ENCODE measurements at places on chromosomes 3 and 15.

- DNase-seq = peak; percentile 78
Measured at GRCh38 chr3:121660356-121661171, at the start of gene HCLS1. HCLS1 (minus strand) TSS chr3:121660903; CDS start chr3:121658347, 2,556 bp downstream.

DNA sequence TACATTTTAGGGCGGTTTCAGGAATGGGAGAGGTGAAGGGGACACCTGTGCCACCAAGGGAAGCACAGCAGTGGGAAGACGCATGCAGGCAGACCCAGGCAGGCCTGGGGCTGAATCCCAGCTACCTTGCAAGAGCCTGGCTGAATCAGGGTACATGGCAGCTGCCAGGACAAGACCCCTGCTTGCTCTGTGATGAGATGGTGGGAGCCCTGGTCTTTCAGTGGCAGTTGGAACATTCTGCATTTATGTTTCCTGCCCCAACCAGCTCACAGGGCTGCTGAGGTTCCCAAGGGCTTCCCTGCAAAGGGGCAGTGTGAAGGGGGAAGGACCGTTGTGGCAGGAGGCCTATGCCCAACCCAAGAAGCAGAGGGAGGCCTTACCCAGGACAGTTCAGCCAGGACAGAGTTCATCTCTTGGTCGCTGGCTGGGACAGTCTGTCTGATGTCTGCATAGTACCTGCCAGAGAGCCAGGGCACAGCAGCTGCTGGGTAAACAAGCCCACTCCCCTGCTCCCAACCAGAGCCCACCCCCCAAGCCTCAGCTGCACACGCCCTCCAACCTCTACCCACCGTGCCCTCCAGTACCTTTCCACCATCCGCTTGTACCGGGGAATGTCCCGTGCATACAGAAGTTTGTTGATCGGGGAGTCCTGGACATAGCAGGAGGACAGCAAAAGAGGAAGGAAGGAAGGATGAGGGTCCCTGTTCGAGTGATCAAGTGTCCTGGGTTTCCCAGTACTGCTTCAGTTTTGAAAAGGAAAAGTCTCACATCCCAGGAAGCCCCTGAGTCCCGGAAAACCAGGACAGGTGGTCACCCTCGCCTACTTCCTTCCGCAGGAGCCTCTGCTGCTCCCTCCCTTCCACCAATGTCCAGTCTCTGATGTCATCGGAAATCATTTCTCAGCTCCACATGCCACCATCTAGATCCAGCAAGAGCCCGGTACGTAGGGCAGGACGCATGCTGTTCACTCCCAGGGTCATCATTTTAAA lies 23.1 kb downstream of the PLXNB1 start:
- no peak for DNase-seq

DNA sequence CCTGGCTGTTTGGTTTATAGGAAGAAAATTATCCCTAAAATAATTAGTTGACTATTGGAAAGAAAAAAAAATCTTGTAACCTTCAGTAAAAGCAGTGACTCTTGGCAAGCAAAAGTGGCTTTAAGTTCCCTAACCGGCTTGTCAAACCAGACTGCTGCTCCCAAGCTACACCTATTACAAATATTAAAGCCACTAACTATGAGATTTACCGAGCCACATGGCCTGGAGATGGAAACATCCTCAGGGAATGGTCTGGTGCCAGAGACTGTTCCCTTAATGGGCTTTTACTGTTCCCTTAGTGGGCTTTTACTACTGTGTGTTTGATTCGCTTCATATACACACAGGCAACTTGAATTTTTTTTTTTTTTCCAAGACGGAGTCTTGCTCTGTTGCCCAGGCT lies 35.9 kb upstream of the ZNF774 start:
- no peak for DNase-seq

DNA sequence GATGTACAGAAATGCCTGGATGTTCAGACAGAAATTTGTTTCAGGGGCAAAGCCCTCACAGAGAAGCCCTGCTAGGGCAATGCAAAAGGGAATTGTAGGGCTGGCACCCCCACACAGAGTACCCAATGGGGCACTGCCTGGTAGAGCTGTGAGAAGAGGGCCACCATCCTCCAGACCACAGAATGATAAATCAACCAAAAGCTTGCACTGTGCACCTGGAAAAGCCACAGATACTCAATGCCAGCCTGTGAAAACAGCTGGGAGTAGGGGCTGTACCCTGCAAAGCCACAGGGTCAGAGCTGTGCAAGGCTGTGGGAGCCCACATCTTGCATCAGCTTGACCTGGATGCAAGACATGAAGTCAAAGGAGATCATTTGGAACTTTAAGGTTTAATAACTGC lies 477.9 kb upstream of the NECTIN3 start:
- no peak for DNase-seq

DNA sequence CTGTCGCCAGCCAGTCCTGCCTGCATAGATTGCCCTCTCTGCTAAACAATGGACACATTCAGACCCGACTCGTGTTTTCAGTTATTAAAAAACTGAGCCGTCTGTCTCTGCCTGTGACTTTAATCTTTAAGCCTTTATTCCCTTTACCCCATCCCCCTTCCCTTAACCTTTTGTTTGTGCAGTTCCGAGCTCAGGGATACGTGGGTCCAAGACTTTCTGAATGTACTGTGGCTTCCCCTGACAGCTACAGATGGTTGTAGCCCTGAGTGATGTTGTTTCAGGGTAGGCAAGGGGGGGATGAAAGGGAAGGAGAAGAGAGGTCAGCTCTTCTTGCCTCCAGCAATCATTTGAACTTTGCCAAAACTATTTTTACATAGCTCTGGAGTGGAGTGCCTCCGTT lies 44.6 kb downstream of the EEFSEC start:
- no peak for DNase-seq

DNA sequence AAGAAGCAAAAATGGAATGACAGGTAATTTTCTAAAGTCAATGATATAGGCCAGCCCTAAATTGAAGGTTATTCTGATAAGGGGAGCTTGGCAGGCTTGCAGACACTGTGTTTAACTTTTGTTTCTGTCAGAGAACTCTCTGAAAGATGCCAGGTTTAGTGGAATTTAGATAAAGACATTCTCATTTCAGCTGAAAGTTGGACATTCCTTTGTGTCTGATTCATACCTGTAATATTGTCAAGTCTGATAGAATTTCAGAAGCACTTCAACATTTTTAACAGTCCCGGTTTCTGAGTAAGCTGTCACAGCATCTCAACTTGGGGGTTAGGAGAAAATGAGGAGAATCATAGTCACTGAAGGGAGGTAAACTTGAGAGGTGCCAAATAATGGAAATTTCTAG lies 84.0 kb downstream of the DIPK2A start:
- DNase-seq = no peak

DNA sequence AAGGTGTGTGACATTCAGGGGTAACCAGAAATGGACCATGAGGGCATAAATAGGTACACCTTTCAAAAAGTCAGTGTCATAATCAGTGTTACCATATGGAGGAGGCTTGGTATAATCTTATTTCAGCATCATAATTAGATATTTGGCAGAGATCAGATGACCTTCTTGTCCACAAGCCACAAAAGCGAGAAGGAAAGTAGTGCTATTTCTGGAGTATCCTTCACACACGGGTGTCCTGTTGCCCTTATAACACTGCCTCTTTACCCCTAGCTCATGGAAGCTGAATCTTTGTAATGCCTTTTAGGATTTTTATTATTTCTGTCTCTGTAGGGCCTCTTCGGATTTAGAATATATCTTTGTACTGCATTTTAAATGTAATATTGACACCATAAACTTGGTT lies 132.8 kb downstream of the LRIG1 start:
- no peak for DNase-seq

DNA sequence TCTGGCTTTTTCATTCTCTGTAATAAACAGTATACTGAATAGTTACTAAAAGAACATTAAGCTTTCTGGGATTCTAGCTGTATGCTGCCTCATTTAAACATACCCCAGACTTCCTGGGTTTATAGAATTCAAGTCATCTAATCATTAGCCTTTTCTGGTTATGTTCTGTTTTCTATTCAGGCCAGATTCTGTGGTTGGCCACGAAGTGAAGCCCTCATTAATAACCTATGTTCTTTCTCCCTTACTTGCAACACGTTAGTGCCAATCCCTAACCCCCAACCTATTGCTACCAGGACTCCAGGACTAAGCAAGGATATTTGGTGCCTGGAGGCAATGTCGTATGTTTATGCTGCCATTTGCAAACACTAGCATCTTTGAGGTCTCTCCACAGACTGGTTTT lies 28.6 kb upstream of the MTMR10 start:
- DNase-seq = no peak

DNA sequence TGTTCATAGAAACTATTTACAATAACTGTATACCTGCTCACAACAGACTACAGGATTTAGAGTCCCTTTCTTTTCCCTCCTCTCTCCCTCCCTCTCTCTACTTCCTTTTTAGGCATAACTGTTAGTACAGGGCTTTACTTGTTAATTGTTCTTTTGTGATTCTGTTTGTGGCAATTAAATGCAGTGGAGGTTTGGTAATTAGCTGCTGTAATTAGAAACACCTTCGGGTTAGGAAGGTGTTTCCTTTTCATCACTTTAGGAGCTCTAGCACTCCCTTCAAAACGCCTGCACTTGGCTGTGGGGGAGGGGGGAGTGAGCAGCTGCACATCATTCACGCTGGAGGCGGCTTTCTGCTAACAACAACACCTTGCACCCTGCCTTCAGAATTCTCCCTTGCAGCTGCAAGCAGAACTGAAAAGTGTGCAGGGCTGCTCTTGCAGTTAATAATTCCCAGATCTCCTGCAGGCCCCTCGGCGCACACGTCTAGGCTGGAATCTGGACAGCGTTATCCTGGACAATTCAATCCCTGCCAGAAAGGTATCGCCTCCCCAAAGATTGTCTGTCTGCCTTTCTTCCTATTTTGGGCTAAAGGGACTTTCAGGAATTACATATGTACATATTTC lies 242.6 kb upstream of the RGMA start:
- no peak for DNase-seq

GRCh38 chr3:61841111-61841845 lies 279.9 kb downstream of the PTPRG start:
- no peak for DNase-seq

DNA sequence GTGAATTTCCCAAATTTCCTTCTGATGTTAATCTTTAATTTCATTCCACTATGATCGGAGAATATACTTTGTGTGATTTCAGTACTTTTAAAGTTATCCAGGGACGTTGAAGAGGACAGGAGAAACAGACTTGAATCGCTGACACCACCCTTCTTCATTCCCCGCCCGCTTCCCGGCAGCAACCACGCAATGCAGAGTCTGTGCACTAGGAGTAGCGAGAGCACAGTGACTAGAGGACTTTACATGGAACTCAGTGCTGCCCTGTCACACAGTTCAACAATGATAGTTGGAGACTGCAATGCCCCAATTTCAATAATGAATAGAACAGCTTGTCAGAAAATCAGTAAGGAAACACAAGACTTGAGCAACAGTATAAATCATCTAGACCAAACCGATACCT lies 73.9 kb downstream of the RNF13 start:
- DNase-seq = no peak

DNA sequence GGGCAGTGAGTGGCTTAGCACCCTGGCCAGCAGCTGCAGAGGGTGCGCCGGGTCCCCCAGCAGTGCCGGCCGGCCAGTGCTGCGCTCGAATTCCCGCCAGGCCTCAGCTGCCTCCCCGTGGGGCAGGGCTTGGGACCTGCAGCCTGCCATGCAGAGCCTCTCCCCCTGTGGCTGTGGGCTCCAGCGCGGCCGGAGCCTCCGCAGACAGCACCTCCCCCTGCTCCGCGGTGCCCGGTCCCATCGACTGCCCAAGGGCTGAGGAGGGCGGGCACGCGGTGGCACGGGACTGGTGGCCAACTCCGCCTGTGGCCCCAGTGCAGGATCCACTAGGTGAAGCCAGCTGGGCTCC lies 386.3 kb downstream of the CNTN4 start:
- DNase-seq = no peak

- no peak for DNase-seq
Measured at GRCh38 chr3:131174752-131175151, 148.1 kb downstream of the NEK11 start.

DNA sequence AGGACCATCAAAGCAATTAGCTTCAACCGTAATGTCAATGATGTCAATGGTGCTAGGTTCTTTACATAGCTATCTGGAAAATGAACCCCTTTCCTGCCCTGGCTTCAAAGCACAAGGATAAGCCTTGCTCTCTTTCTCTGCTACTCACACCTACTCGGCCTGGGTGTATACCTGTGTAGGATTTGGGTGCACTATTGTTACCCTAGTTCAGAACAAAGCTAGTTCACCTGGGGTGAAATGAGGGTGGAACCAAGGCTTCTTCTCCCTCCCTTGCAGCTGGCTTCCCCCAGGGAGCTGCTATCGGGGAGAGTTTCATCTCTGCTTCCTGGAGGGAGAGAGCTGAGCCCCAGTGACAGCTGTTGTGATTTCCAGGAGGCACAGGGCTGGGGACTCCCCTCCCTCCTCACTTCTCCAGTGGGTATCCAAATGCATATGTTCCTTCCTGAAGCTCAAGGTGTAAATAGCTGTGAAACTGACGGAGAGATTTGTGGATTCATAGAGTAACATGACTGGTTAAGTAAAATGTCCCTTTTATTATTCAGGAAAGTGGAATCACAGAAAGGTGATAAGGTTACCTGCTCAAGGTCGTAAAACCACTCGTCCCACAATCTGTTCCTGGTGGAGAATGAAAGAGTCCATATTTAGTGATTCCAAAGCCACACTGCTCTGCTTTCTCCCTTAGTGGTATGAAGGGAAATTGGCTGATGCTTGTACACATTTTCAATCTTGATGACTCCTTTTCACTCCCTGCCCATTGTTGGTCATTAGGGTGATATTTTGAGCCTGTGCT lies 11.8 kb upstream of the C3orf70 start:
- DNase-seq = no peak

GRCh38 chr15:82917249-82917648 lies 35.3 kb downstream of the HOMER2 start:
- no peak for DNase-seq

DNA sequence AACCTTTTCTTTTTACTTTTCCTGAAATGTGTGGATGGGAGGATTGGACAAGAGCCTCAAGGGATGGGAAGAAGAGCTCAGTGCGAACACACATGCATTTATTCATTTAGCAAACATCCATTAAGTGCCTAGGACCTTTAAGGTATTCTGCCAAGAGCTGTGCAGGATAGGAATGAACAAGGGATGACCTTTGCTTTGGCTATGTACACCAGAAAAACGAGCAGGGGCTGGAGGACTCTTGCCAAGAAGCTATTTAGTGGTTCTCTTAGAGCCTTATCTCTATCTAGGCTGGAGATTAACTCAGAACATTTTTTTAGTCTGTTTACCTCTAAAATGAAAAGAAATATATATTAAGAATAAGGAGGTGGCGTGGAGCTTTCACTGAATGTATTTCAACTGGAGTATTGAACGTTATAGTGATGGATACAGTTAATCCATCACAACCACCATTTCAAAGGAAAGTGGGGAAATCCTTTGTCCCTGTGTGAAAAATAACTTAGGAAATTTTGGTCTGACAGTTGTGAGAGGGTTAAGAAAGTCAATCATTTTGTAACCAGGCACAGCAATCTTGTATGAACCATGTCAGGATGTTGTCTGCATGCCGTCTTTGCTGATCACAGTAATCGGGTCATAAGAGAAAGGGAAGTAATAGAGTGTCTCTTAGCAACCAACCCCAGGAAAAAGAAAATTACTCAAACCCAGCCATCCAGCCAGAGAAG lies 279.0 kb downstream of the LPP start:
- DNase-seq = peak; percentile 62

DNA sequence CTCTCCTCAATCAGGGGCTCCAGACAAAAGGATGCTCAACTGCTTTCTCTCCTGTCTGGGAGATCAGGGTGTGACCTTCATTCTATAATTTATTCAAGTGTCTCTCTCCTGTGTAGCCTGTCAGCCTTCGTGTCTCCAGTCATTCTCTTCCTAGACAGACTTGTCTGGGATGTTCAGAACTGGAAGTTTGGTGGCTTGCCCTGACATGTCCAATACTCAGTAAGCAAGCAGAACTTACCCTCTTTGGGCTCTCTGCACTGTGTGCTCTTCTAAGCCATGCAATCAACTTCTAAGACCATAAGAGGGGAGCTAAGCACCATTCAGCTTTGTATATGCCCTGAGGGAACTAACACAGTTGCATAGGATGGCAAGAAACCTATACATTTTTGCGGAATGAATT lies 14.1 kb downstream of the ACKR2 start:
- DNase-seq = no peak

Measured in CD4-positive, alpha-beta T cell treated with Interferon gamma for 1 hour (primary cell).